ENCODE measurements at places on chromosomes 12 and 14.

DNA sequence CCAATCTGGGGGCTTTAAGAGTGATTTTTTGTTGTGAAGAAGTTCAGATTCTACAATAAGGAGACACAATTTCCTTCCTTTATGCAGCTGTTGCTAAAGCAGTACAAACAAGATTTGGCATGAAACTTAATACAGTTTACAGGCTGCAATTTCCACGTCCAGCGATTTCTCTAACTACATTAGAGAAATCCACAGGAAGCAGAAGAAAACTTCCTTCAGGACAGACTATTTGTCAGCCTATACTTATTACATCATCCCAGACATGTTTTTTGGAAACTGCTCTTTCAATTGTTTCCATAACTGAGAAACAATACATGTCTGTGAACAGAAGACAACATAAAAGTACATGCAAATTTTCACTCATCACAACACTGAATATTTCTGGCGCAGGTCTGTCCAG lies 204.3 kb downstream of the TTC7B start:
- no peak for DNase-seq

GRCh38 chr12:6074427-6074826 lies 50.0 kb downstream of the VWF start:
- no peak for DNase-seq

DNA sequence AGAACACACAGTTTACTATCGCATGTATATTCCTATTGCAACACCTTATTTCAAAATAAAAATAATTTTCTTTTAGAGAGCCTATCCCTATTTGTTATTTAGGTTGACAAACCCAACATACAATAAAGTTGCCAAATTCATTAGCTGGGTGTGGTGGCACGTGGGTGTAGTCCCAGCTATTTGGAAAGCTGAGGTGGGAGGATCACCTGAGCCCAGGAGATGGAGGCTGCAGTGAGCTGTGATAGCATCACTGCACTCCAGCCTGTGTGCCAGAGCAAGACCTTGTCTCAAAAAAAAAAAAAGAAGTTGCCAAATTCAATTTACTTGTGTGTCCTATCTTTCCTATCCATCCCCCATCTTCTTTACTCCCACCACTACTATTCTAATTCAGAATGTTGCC lies 23.9 kb downstream of the DENND5B start:
- no peak for DNase-seq

DNA sequence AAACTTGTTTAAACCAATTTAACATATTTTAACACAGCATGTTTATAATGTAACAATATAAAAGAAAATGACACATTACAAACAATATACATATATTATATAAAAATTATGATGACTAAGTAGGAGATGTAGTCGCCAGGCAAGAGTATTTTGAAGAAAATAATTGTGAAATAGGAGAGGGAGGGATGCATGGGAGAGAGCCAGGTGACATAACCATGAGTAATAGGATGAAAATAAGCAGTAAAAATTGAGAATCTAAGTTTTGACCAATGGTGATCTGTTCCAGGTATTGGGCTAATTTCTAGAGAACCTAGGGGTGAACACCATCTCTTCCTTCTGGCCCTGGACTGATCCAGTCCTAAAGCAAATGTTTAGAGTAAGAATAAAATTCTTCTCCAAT lies 315.2 kb upstream of the G2E3 start:
- no peak for DNase-seq

- DNase-seq = no peak
These were observed 5.4 kb downstream of the FBXW8 start for GRCh38 chr12:116916122-116916521.

Measured in GM20000 (cell line).